Natural killer cell treated with Interleukin-12 subunit alpha and Interleukin-12 subunit beta and Interleukin-15 and Interleukin-18, amount 100 ng/mL, for 72 hours (primary cell): ENCODE measurements at places on chromosomes 2 and 18.

- no peak for DNase-seq
Observed at GRCh38 chr2:9439536-9439935, 16.1 kb downstream of the CPSF3 start.

- no peak for DNase-seq
Observed at GRCh38 chr2:111042772-111043771, 77.6 kb upstream of the BCL2L11 start.

DNA sequence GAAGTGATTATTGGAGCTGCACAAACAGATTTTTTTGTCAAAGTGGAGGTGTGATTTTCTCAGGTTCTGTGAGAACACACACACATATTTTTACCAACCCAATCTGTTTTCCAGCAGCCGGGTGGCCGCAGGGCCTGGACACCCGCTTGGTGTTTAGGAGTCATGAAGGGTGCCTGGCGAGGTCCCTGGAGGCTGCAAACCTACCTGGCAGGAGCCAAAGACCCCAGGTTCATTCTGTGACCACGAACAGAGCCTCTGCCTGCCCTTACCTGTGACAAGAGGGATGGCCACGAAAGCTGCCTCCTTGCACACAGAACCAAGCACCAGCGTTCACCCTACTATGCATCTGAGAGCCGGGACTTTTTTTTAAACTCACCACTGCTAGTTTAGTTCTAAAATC, 64.3 kb upstream of the ID2 start:
- DNase-seq = peak; percentile 32

GRCh38 chr18:8721094-8721669, 15.8 kb downstream of the MTCL1 start:
- no peak for DNase-seq

GRCh38 chr2:109398366-109399015, 215.3 kb downstream of the SEPTIN10 start:
- no peak for DNase-seq

GRCh38 chr2:72350852-72351251, 203.2 kb upstream of the CYP26B1 start:
- no peak for DNase-seq

DNA sequence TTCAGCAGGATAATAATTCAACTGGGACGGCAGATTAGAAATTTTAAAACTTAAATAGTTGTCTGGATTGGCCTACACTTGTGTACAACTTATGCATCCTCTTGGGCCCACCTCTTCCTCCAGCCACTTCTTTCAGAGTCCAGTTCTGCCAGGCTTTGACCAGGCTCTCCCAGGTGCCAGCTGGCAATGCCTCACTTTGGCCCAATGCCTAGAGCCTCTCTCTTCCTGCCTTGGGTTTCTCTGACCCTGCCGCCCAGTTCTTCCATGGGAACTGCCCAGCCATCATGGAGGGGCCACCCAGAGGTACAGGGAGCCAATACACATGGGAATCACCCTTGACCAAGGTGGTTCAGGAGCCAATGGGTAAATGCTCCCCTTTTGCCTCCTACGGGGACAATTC, 135.5 kb downstream of the IRS1 start:
- no peak for DNase-seq

DNA sequence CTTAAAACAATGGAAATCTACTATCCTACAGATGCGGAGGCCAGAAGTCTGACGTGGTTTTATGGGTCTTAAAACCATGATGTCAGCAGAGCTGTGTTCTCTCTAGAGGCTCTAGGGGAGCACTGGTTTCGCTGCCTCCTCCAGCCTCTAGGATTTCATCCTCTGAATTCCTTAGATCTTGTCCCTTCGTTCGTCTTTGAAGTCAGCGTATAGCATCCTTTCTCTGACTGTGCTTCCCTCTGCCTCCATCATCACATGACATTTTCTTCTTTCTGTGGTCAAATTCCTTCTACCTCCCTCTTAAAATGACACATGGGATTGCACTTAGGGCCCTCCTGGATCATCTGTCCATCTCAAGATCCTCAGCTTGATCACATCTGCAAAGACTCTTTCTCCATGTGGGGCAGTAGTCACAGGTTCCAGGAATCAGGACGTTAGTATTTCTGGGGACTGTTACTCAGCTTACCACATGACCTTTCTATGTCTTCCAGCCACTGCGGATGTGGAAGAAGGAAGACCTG, 22.7 kb upstream of the NCK2 start:
- DNase-seq = no peak

- DNase-seq = no peak
Observed at GRCh38 chr2:215900843-215901242, 112.5 kb downstream of the MREG start.

DNA sequence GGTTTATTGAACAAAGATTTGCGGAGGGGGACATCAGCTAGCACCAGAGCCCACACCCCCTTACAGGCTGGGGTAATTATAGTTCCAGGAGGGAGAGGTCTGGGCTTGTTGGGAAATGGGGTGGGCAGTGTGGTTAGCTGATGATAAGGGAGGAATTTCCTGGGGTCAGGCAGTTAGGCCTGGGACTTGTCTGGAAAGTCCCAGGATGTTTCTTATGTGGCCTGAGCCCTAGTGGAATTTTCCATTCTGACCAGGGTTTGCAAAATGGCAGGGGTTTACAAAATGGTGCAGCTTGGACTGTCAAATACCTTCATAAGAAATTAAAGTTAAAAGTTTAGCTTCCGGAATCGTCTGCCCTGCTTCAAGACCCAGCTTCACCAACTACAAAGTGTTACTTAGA, 199.1 kb downstream of the FBXO15 start:
- DNase-seq = no peak

DNA sequence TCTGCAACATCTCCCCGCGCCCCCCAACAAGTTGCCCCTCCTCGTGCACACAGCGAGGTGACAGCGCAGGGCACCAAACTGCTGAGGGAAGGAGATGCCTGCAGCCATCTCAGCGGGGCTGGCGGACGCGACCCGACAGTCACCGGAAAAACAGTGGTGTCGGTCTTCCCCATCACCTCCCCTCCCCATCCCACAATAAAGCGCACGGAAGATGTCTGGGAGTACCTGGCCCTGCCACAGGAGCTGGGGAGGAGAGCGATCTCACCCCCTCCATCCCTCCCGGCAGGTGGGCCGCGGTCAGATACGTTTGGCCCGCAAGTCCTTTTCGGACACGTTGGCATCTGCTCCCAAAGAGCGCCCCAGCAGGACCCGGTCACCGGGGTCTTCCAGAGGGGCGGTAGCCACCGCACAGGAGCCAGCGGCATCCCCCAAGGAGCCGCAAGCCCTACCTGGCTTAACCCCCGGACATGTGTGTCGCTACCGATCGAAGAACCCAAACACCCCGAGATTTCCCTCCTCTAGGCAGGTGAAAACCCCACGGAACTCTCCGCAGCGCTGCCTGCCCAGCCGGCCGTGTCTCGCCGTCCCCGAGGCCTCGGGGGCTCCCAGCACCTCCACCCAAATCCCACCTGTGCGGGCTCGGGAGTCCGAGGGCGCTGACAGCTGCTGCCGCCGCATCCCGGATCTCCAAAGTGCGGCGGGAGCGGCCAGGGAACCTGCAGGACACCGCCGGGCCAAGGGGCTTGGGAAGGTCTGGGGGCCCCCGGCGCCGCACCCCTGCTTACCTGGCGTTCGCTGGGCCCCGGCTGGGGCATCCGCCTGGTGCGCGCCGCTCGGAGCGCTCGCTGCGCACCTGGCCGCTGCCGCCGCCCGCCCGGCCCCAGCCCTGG, 657 bp downstream of the ATP8B1 start:
- no peak for DNase-seq

GRCh38 chr2:191739194-191739593, 61.3 kb downstream of the NABP1 start:
- no peak for DNase-seq

- DNase-seq = no peak
Observed at GRCh38 chr2:8490166-8490721, 191.6 kb upstream of the ID2 start.

- DNase-seq = no peak
Observed at GRCh38 chr2:191215666-191216065, 29.5 kb upstream of the MYO1B start.

DNA sequence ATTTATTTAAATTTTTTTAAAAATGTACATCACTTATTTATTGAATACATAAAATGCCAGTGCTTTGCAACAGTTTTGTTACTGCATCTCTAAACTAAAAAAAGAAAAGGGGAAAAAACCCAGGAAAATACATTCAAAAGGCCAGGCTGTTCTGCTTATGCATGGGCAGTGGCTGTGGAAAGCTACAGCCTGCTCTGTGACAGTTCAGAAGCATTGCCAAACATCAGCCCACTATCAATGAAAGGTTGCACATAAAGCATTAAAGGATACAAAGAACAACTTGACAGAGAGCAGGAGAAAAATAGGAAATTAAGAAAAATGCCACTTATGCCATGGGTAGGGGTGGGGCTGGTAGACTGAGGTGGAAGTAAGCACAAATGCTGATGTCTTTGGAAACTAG, 128.2 kb downstream of the FIGN start:
- DNase-seq = no peak

GRCh38 chr2:72080286-72081145, 67.1 kb downstream of the CYP26B1 start:
- no peak for DNase-seq

DNA sequence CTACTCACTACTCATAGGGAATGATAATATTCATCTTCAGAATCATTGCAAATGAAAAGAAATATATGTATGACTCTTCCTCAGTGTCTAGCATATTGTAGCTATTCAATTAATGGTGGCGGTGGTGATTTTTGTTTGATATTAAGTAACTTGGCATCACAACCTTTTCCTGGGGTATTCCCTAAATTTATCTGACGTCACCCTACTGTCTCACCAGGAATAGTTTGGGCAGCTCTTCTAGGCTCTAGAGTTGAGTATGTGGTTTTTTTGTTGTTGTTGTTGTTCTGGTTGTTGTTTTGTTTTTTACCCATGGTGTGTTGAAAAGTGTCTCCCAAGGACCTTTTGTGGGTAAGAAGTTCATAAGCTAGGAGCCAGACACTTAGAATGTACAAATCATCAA, 1320.3 kb upstream of the LRRTM1 start:
- DNase-seq = no peak

DNA sequence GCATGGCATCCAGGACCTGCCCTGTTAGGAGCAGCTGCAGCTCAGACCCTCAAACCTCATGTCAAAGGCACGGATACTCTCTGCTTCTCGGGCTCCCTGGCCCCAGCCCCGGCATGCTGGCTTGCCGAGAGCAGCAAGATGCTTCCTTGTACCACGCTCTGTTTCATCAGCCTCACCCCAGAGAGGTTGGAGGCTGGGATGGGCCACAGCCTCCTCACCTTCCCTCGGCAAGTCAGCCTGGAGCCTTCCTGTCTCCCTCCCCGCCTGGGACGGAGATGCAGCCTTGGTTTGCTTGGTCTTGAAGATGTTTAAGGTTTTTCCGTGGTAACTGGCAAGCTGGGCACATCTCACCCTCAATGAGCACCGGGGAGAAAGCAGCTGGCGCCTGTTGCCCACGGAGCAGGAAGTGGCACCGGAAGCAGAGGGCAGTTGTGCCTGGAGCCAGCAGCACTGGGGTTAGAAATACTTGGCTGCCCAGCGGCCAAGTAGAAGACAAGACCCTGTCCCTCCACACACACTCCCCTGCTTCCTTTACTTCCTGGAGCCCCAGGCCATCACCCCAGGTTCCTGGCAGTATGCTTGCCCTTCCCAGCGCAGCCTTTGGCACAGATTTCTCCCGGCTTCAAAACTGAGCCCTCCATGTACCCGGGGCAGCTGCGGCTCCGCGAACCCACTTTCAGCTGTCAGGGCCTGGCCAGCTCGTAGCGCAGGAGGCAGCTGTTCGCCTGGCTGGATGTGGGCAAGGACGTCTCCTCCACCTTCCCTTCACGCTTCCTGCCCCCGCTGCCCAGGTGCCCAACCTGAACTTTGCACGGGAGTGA, 17.4 kb downstream of the FBLN7 start:
- DNase-seq = no peak

- no peak for DNase-seq
Observed at GRCh38 chr2:24509425-24509824, 18.4 kb downstream of the NCOA1 start.

- DNase-seq = no peak
Observed at GRCh38 chr2:160255408-160255807, 55.3 kb upstream of the ITGB6 start.

DNA sequence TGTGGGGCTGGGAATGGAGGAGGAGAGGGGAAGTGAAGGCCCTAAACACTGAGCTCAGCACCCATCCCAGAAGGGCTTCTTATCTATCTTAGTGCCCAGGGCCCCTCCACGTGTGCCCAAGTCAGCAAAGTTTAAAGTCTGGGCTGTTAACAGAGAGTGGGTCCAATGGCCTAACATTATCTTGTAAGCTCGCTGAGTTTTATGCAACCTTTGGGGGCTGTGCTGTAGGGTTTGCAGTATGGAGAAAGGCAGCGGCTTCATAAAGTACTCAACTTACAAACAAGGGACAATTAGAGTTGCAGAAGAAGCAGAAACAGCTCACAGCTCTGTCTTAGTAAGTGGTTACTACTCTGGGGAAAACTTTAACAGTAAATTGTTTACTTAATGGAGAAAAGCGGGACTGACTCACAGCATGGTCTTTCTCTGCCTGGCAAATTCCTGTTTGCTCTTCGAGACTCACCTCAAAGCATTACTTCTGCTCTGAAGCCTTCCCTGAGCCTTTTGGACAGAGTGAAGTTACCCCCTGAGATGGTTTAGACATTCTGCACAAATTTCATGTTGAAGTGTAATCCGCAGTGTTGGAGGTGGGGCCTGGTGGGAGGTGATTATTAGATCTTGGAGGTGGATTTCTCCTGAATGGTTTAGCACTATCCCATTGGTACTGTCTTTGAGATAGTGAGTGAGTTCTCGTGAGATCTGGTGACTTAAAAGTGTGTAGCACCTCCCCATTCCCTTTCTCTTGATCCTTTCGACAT, 9.0 kb downstream of the ENOSF1 start:
- no peak for DNase-seq

DNA sequence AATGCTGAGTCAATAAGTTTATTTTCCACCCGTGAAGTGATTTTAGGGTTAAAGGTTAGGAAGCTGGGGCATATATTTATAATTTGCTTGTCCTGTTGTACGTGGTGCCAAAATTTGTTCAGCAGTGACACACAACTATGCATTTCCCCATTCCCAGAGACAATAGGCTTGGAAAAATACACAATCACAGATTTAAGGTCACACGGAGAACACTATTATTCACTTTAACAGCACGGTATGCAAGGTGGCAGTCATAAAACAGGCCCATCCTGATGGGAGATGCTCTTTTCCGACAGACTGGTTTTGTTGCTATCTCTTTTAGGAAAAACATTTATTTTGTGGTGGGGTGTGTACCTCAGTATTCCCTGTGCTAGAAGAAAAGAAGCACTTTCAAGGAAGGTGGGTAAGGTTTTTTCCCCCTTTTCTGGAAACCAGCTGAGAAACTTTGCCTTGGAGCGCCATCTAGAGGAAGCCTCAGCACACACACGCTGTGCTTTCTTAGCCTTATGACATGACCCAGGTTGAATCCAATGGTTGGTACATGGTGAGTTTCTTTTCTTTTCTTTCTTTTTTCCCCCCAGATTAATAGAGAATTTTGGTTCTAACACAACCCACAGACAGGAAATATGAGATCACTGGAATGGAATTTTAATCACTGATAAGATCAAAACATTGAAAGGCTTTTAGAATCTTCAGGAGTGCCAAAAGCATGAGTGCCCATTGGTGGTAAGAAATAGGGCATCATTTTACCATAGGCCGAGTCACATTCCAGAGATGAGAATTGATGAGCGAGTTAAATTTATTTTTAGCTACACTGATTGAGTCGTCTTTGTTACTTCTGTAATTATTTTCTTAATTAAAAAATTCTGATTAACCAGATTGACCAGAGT, 332.1 kb downstream of the AGPS start:
- DNase-seq = no peak
